ENCODE measurements at places on chromosomes 5 and 9.

DNA sequence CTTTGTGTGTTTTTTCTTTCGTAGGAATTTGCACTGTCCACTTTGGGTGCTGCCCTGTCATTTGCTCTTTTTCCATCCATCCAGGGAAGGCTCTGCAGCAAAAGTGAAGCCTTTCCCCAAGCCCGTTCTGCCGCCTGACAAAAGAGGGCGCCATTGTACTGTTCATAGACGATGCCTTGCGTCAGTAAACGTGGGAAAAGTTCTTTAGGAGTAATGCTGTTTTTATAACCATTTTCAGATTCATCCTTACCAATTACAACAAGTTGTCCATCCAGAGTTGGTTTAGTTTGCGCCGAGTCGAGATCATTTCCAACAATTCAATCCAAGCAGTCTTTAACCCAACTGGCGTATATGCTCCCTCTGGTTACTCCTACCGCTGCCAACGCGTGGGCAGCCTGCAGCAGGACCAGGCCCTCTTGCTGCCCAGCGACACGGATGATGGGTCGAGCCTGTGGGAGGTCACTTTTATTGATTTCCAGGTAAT, 34.3 kb upstream of the RPS23 start:
- peak; percentile 46 for DNase-seq

DNA sequence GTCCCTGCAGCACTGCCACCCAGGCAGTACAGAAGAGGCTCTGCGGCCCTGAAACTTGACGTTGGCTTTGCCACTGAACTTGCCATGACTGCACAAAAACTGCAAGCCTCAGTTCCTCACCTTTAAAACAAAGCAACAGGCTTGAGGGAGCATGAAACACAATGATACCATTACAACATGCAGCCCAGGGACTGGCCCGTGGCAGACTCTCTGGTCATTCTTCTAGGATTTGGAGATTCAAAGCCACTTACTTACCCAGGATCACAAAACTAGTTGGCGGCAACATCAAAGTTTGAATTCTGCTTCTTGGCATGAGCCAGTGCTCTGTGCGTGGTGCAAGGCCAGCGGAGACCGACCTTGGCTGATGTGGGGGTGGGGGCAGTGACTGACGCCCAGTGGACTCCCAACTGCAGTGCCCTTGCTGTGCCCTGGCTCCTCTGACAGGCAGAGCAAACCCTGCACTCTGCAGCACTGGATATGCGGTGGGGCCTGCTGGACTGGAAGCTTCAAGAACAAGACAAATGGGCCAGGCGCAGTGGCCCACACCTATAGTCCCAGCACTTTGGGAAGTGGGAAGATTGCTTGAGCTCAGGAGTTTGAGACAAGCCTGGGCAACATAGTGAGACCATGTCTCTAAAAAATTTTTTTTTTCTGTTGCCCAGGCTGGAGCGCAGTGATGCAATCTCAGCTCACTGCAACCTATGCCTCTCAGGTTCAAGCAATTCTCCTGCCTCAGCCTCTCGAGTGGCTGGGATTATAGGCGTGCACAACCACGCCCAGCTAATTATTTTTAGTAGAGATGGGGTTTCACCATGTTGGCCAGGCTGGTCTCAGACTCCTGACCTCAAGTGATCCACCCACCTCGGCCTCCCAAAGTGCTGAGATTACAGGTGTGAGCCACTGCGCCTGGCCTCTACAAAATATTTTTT, 18.9 kb downstream of the SQSTM1 start:
- no peak for DNase-seq

DNA sequence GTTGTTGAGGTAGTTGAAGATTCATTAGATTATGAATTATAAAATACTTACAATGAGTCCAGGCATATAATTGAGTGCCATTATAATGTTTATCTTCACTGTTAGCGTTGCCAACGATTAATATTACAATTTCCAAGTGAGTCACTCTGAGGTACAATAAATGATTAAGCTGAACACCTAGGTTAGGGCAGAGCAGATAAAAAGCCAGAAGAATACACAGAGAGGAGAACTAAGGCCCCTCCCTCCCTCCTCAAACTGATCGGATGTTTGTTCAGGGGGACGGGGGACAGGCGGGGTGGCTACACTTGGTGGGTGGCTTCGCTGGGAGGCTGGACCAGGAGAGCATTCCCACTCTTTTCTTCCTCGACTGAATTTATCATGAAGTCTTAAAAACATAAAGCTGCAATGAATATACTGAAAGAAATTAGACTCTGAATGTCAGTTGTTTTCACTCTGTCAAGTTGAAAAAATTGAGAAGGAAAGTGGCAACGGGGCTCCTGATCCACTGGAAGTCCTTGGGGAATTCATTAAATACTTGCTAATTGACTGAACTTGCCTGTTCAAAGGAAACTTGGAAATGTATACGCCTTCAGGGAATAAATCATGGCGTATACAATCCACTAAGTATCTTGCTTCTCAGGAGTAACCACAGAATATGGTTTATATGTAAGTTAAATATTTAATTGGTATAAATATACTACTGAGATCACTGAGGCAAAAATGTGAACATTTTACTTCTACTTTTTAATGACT, 198.1 kb downstream of the TSSK1B start:
- no peak for DNase-seq

GRCh38 chr5:2863133-2863532, 111.7 kb upstream of the IRX2 start:
- DNase-seq, result no peak

GRCh38 chr5:160128632-160129031, 9.4 kb upstream of the PWWP2A start:
- no peak for DNase-seq

- DNase-seq, result no peak
Measured at GRCh38 chr9:110186254-110186653, 21.7 kb downstream of the C9orf152 start.

DNA sequence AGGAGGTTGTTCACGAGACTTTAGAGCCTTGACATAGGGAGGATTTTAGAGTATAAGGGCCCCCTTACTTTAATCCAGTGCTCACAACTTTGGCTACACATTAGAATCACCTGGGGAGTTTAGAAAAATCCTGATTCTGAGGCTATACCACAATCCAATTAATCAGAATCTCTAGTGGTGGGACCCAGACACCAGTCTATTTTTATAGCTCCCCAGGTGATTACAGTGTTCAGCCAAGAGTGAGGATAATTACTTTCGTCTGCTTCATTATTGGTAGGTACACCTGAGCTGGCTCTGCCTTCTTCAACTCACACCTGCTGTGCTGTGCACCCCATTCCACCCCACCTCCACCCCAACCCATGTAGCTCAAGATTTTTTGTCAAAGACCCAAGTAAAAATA, 141.3 kb upstream of the EPB41L4A start:
- DNase-seq, result no peak

- DNase-seq, result no peak
Measured at GRCh38 chr9:83451308-83451707, 86.9 kb downstream of the FRMD3 start.

DNA sequence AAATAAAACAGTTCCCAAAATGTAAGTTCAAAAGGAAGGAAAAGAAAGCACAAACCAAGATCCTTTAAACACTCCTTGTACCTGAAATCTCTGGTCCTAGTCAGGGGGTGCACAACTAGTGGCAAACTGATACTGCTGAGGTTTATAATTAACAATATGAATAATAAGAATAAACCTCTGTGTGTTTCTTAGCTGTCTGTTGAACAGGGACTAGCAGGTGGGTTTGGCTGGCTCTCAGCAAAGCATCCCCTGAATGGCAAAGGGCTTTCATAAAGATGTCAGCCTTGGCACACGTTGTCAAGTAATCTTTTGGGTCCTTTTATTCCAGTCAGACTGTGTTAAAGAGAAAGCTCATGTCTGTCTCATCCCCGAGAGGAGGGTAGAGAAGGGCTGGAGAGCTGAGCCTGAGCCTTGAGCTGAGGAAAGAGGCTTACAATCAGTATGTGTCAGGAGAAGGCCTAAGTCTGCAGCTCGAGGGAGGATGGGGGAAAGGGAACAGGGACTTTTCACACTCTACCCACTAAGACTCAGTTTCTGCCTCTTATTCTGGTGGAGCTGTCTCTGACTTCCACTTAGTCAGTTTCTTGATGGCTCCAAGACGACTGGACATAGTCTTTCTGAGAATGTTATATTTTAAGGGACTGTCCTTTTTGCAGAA, 123.0 kb downstream of the GALNT10 start:
- no peak for DNase-seq

DNA sequence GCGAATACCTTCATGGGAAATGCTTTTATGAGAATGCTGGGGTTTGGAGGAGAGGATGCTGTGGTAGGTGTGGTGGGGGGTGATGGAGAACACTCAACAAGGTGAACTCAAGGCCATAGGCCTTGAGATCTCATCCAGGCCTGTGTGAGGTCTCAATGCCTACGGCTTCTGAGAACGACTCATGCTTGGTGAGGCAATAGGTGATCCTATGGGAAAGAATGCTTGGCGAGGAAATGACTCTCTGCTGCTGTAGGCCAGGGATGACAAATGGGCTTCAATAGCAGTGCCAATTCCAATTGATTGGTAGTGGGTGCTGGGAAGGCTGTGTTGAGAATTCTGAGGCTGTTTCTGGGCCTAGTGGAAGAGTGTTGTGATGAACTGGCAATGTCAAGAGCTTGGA, 280.2 kb upstream of the CLINT1 start:
- DNase-seq, result no peak

GRCh38 chr5:103487822-103488493, 74.6 kb downstream of the NUDT12 start:
- DNase-seq, result no peak

- DNase-seq, result no peak
Measured at GRCh38 chr9:121718084-121718483, 66.7 kb downstream of the DAB2IP start.

- no peak for DNase-seq
Measured at GRCh38 chr9:96318921-96319565, 17.1 kb upstream of the HSD17B3 start.

GRCh38 chr5:84091127-84091799, 293.4 kb downstream of the EDIL3 start:
- DNase-seq, result no peak

- DNase-seq, result no peak
Measured at GRCh38 chr9:23537192-23538066, 288.6 kb downstream of the ELAVL2 start.

DNA sequence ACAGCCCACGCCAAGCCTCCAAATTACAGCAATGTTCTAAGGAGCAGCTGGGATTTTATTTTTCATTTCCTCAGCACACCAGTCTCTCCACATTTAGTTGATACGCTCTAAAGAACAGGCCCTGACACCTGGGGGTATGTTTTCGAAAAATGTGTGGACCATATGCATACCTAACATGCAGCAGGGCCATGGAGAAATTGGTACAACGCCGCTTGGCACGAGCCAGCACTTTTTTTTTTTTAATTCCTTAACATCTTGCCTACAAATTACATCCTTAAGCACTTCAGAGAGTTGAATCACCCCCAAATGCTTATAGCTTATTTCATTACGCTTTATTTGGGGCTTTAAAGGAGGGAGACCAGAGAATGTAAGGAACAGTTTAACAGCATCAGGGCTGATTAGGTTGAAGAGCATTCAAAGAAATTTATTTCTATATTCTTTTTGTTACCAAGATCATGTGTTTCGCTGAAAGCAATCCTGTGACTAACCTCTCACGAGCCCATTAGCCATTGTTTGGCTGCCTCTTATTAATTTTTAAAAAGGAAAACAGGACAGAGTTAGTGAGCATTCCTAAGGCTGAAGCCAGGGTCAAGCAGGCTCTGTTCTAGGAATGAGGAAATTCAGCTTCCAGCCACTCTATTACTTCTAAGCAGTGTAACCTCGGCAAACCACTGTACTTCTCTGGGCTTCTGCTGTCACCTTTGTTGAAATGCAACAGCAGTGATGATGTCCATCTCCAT, 173.8 kb downstream of the ACTL7B start:
- no peak for DNase-seq

DNA sequence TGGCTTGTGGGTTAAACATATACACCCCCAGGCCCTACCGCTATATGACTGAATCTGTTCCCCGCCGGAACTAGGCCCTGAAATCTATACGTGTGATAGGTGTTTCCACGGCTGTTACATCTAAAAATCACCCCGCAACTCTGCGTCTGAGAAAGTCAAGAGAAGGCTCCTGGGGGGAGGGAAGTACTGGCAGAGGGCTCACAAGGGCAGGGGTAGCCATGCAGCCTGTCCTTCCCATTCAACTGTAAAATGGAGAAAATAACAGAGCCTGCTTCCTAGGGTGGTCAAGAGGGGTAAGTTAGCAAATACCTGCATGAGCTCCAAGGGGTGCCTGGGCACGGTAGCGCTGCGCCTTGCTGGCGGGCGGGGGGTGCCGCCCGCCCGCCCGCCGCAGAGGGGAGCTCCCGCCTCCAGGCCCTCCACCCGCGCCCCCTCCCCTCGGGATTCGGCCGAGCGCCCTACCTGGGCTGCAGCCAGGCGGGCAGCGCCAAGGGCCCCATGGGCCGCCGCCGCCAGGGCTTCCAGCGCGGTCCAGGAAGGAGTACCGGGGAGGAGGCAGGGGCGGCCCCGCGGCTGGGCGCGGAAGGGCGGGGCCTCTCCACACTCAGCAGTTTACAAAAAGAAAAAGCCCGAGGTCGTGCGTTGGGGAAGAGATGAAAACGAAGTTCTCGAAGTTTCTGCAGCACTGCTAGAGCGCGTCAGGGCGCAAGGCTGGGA, at the start of gene HACD4:
HACD4 (minus strand) TSS at position 550 of the 717 bp plus-strand sequence; CDS start at position 500, 50 bp downstream.
- DNase-seq, result peak; percentile 79

DNA sequence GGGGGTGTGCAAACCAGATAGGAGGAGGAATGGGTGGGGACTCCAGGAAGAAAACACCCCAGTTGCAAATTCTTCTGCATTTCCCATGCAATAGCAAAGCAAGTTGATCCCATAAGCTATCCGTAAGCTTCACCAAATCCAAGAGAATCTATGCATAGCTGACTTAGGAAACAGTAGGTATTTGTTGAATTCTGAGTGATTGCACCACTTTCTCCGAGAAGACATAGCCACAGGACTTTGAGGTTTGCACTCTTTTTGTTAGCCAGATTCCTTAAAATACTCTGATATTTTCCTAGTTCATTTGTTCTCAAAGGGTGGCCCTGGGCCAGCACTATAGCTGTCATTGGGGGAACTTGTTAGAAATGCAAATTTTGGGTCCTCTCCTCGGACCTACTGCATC, 271.9 kb downstream of the SLIT3 start:
- DNase-seq, result no peak

DNA sequence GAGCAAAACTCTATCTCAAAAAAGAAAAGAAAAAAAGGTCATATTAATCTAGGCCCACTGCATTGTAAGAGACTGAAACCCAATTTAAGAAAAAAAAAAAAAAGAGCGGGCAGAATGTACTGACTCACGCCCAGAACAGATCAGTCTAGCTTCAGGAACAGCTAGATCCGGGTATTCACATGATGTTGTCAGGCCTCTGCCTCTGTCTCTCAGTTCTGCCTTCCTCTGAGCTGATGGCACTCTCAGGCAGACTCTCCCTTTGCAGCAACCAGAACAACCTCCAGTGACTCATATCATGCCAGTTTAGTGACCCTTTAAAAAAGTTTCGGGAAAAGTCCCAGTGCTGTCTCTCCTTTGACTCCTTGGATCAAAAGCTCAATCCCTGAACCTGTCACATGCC, 53.0 kb downstream of the NEURL1B start:
- DNase-seq, result no peak
